ENCODE measurements at places on chromosomes 7 and 10.

DNA sequence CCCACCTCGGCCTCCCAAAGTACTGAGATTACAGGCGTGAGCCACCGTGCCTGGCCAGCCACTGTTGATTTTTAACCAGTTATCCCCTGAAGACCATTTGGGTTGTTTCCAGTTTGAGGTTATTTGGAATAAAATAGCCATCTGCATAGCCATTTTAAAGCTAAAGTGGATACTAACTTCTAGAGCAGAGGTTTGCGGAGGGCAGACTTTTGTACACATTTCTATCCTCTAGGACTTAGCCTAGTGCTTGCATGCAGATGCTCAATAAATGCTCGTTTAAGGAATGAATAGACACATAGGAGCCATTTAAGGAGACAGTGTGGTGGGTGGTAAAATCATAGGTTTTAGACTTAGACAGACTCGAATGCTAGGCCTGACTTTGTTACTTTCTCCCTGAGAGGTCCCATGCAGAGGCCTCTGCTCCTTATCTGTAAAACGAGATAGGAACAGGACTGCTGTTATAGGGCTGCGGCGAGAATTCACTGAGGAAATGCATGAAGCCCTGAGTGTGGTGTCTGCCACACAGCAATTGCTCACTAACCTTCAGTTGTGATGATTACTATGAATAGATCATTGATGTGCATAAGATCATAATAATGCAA, 75.9 kb downstream of the PFKFB3 start:
- DNase-seq: peak; percentile 31

DNA sequence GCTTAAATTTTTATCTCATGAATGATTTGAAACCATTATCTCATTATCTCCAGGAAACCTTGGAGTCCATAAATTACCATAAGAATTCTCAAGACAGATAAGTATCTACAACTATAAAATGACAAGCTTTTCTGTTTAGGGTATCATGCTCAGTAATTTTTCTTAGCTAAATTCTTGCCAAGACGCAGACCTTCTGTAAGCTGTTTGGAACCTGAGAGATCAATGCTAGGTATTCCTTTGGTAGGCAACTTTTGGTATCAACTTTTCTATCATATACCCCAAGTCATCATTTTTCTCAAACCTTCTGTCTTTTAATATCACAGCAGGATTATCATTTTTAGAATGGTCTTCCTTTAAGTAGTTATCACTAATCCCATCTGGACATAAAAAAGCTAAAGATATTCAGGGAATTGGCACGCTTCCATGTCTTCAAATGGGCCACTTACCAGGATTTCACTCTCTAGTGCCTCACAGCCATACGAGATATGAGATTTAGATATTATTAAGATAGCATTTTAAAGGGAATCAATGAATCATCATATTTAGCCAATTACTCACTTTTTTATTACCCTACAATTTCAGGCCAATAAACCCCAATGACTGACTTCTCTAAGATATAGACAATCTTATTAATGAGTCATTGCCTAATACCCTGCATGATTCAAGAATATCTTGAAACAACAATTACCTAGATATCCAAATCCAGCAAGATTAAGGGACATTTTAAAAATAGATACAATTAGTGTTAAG, 544.1 kb downstream of the HTR7 start:
- no peak for DNase-seq

GRCh38 chr10:68096913-68097516, 12.3 kb upstream of the MYPN start:
- no peak for DNase-seq

DNA sequence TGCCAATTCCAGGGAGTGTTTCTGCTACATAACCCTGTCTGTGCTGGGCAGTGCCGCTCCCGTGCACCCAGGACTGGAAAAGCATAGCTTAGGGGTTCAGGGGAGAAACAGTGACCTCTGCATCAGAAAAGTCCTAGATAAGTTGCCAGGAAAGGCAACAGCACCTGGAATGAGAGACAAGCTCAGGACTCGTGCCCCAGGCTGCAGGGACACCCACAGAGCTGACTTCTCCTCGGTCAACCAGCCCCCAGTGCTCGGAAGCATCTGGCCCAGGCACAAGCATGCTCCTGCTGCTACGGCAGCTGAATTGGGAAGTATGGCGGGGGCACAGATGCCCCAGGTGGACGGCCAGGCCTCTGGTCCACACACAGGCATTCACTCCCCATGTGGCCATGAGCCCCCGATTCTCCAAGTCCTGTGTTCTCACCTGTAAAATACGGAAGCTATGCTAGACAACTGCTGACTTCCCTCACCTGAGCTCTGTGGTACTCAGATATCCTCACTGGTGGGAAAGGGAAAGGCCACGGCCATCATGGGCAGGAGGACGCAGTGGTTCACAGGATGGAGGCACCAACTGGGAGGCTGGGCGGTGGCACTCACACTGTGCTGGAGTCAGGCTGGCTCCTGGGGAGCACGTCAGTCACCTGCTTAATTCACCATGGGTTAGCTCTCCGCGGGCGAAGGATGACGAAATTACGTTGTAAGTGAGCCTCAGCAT, 220.5 kb downstream of the PTPRN2 start:
- DNase-seq: peak; percentile 30

GRCh38 chr7:95828824-95829790, 56.8 kb downstream of the DYNC1I1 start:
- DNase-seq: no peak

DNA sequence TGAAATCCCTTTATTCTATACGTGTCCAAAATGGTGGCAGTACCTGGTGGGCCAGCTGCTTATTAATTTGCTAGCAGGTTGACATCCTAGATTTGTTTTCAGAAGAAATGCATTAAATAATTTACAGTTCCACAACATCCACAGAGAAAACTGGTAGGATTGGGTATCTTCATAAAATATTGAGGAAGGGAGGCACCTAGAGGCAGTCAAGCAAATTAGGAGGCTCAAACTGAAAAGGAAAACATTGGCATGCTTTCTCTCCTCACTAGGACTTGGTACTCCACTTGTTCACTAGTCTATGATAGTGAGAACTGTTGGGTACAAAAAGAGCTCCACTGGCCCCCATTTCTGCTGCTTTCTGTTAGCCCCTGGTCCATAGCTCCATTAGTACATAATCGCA, 18.3 kb upstream of the LRGUK start:
- no peak for DNase-seq

DNA sequence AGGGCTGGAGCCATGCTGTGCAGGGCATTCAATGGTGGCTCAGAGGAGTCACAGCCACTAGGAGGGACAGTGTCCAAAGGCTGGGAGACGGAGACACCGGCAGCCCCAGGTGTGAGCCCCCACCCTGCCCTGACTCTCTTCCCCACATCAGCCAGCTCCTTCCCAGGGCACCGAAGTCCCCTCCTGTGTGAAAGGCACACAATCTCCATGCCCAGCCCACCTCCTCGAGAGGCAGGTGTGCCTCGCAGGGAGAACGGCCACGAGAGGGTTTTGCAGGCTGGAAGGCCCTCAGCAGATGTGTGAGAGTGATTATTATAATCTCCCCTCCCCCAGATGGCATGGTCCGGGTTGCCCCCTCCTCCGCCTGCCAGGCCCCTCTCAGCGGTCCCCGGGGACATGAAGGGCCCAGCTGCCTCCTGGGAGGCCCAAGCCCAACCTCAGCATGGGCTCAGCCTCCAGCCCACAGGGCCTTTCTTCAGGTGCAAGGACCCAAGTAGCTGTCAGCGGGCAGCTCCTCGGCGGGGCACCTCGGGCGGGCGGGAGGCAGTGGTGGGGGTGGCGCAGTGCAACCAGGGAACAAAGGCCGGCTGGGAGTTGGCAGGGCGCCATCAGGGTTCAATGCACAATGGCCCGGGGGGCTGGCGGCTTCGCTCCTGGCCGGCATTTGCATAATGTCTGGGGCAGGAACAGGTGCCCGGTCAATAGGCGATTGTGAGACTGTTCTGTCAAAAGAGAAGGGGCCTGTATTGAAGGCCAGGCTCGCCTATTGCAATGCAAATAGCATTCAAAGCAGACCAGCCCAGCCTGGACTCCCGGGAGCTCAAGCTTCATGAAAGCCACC, 155.3 kb upstream of the ZMIZ1 start:
- DNase-seq: no peak

DNA sequence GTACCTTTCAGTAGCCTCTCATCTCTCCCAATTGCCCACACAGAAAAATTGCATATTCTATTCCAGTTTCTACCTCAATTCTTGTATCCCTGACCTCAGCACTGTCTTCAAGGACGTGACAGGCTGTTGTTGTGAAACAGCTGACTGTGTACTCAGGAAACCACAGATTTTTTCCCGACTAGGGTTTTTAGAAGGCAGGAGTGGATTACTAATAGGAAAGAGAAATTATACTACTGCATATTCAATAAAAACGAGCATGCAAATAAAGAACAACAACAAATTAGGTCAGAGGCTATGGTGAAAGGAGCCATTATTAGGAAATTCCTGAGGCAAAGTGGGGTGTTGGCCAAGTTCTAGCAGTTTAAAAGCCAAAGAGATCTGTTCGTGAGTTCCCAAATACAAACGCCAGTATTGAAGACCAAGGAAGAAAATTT, 93.4 kb downstream of the DOCK4 start:
- no peak for DNase-seq

DNA sequence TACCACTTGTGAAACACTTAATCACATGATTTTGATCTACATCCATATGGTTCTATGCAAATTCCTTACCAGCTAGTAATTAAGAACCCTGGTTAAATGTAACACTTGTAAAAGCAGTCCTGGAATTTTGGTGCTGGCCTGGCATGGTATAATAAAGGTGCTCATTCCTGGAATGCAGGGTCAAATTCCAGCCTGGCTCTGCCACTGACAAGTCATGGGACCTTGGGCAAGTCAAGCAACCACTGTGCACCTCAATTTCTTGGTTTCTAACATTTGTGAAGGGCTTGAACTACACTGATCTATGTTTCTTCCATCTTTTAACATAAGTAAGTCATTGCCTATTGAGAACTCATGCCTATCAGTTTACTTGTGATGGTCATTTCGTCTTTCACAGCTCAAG, 91.9 kb upstream of the PIK3CG start:
- DNase-seq: no peak

DNA sequence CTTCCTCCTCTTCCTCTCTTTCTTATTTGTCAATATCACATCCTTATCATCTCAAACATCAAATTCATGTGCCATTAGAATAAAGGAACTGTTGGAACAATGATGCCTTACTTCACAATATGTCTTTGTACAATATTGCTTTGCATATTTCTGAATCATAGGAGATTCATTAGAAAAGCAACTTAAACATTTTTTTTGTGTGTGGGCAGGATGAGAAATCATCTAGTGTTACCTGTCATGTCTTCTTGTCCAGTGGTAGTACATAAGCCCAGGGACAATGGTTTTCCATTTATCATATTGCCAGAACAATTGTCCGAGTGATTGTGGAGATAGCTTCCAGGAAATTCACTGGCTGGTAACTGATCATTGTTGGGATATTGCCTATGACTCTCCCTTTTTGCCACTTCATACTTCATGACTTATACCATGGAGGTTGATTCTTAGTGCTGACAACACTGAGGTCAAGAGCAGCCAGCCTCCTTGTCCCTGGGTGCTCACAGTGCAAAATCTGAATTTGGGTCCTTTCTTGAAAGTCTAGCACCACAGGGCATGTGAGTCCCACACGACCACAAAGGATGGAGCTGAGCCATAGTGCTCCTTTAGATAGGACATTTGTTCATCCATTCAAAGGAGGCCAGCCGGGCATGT, 215.0 kb downstream of the MDFIC start:
- no peak for DNase-seq

GRCh38 chr7:36653008-36653662, 71.2 kb downstream of the AOAH start:
- no peak for DNase-seq

- no peak for DNase-seq
These were observed 76.1 kb downstream of the BICC1 start for GRCh38 chr10:58588673-58589265.

DNA sequence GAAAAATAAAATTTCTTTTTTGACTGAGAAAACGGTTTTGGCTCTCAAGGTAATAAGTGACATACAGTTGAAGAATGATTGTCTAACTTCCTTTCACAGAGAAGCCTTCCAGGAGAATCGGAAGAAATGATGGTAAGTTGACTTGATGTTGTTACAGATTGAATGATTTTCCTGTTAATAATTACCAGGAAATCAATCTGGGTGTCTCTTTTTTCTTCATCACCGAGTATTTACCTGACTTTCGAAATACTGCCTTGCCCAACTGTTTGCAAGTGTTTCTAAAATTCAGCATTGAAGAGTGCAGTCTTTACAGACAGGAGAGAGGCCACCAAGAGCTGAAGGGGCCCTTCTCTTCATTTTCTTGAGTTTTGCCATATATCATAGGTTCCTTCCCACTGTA, 4.0 kb downstream of the ITIH2 start:
- DNase-seq: no peak

DNA sequence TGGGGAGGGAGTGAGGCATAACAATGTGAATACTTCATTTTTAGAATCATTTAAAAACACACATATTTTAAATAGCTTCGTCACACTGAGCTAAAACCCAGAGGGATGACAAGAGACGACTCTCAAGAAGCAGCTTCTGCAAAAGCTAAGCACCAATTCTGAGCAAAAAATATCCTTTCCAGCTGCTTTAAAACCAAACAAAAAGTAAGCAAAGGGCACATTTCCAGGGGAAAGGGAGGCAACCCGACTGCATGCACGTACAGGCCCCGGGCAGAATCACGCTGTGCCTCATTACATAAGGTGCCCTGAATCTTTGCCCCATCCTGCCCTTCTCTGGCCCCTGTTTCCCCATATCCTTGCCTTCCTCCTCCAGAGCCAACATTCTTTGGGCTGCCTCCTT, 78.4 kb downstream of the DGKI start:
- no peak for DNase-seq

GRCh38 chr7:137592232-137592896, 248.8 kb upstream of the PTN start:
- DNase-seq: no peak

DNA sequence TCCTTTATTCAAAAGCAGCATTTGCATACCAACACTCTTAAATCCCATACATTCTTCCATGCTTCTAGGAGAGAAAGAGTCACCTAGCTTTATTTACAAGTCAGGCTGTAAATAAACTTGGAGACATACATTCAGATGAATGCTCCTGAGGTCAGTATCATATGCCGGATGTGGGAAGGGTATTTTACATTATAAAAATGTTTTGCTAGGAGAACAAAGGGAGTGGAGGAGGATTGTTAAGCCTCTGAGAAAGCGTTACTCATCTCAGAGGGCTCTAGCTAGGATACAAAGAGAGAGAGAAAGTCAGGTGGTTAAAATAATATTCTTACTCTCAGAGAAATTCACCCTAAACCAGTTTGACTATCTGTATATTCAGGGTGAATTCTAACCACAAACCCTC, 300.9 kb upstream of the NPSR1 start:
- no peak for DNase-seq
